ENCODE measurements at places on chromosomes 3 and 15.

GRCh38 chr15:101148881-101149664, 102.8 kb downstream of the CHSY1 start:
- DNase-seq = no peak

DNA sequence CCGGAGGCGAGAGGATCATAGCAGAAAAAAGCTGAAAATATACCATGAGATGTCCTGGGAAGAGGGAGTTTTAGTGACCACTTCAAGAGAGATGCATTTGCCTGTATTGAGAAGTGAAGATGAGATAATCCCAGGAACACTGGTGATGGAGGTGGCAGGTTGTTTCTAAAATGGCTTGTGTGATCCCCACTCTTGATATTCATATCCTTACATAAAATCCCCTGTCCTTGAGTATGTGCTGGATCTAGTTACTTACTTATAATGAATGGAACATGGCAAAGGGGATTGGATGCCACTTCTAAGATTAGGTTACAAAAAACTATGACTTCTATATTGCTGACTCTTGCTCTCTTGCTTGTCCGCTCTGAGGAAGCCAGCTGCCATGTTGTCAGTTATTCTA, 22.1 kb downstream of the HDGFL3 start:
- no peak for DNase-seq

DNA sequence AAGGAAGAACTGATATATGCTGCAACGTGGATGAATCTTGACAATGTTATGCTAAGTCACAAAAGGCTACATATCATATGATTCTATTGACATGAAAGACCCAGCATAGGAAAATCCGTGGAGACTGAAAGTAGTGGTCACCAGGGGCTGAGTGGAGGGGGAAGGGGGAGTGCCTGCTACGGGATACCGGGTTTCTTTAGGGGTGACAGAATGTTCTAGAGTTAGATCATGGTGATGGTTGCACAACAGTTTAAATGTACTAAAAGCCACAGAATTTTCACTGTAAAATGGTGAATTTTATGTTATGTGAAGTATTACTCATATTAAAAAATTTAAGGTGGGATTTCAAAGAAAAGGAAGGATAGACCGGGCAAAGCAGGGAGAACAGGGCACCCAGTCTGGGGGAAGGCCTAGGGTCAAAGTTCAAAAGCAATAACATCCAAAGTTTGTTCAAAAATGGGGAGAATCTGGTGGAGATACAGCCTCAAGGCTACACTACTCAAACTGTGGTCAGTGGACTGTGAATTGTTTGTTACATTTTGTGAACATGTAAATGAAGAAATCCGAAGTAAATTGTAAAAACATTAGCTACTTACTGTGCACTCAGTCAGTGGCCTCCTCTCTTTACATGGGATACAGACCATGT, 74.2 kb upstream of the FNDC3B start:
- no peak for DNase-seq

DNA sequence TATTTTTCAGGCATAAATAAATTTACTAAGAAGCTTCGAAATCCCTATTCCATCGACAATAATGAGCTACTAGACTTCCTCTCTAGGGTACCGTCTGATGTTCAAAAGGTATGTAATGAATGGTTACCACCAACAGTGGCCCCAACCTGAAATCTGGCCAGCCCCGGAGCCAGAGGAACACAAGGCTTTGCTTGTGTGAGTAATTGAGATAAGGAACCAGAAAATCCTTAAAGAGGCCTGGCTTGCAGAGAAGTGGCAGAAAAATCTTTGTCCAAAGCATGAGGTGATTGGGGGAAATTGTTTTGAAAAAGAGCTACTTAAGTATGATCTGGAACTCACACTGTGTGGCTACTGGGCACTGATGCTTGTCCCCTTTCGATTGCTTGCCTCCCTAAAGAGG, 245.3 kb downstream of the MCTP2 start:
- DNase-seq = no peak

GRCh38 chr3:86968244-86968932, 22.6 kb downstream of the VGLL3 start:
- DNase-seq = no peak

GRCh38 chr3:153113541-153113940, 48.5 kb upstream of the RAP2B start:
- no peak for DNase-seq

DNA sequence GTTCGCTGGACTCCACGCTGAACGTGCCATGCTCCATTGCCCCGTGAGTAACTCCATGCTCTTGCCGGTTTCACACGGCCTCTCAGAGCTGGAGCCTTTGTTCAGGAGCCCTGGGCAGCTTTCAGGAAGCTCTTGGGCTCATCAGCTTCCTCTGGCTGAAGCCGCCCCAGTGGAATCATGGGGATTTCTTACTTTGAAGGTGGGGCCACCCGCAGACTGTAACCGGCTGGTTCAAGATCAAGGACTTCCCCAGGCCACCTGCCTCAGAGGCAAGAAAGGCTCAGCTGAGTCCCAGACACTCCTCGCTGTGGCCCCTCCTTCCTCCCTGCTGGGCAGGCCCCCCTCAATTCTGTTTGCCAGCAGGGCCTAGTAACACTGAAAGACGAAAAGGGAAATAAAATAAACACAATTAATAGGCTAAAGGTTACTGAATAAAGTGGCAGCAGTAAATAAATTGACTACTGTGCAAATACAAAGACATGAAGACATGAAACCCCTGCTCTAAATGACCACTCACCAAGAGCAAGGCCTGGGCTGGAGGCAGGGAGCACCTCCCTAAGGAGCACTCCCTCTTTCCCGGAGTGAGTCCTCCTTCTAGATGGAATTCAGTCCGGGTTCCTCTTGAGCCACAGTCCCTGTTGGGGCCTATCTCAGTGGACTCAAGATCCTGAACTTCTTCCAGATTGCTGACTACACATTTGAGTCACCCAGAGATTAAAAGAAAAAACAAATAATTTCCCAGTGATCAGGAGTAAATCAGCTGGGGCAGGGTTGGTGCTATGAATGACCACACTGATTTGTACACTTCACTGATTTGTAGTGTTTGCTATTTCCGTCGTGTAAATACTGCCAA, 51.0 kb downstream of the ZDHHC19 start:
- DNase-seq = no peak

- DNase-seq = no peak
Observed at GRCh38 chr15:68335251-68335650, 57.7 kb downstream of the FEM1B start.

- DNase-seq = no peak
Observed at GRCh38 chr3:135503760-135504686, 461.5 kb upstream of the PPP2R3A start.

- no peak for DNase-seq
Observed at GRCh38 chr3:49634736-49635135, 39.4 kb upstream of the APEH start.

DNA sequence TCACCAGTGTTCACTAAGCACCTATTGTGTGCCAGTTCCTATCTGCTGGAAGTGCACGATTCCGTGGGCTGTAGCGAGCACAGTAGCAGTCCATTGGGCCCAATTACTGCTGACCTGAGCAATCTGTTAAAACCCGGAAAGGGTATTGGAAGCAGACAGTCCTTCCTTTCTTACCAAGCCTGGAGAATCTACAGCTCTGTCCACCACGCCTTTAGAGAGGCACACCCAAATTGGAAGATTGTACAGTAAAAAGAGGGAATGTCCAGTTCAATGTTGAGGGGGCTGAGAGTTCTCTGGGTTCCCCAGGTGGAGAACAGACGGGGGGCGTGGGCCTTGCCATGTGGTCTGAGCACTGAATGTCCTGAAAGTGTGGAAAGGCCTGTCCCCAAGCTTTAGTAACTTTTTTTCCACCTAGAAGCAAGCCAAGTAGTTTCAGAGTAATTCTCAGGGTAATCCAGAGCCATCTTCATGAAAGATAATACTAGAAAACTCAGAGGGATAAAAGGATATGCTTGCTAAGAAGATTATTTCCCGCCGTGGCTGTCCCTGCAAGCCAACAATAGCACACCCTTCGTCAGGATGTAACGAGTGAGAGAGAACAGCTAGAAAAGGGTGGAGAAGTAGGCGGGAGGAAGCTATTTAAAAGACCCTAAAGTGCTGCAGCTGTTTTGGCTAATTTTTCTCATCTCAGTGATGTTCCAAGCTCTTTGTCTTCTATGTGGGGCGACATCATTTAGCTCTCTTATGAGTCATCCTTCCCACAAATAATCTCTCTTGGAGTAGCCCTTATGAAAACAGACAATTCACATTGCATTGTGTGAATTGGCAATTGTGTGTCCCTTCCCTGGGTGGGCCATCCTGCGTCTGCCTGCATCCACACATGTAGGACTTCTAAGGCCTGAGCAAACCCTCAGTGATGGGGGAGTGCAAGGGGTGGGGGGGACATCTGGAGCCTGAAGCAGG, 181.0 kb downstream of the ATG7 start:
- no peak for DNase-seq

DNA sequence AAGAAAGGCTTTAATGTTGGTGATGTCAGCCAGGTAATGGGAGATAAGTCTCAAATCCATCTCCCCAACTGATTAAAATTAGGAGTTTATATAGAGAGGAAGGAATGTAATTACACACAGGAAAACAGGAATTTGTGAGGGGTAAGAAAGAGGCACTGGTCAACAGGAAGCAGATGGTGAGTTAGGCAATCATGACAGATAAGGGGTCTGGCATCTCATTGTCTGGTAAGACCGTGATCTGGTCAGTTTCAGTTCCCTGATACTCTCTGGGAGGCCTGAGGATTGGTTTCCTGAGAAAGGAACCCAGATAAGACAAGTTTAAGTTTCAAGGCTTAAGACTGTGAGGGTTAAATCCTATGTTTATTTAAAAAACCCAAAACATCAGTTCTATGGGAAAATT, 414.7 kb upstream of the ARRDC4 start:
- DNase-seq = no peak

DNA sequence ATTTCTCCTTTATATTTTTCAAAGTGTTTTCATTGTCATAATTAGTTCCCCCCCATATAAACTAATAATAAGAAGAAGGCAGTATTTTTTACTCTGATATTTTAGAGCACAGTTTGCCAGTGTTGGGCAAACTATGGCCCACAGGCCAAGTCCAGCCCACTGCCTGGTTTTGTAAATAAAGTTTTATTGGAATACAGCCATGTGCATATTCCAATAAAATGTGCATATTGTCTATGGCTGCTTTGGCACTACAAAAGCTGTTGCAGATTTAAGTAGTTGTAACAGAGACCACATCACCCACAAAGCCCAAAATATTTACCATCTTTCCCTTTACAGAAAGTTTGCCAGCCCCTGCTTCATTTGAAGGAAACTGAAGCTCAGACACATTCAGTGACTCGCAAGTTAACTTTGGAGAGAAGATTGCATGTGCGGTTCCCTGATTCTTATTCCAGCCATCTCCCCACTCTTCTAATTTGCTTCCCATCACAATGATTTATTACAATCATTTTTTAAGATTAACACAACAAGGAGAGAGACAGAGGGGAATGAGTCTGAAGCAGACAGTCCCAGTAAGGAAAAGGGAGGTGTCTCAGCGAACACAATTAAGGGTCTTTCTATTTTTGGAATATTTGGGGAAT, 48.9 kb downstream of the RFTN1 start:
- no peak for DNase-seq

- no peak for DNase-seq
Observed at GRCh38 chr15:36278219-36278618, 301.2 kb upstream of the CDIN1 start.

DNA sequence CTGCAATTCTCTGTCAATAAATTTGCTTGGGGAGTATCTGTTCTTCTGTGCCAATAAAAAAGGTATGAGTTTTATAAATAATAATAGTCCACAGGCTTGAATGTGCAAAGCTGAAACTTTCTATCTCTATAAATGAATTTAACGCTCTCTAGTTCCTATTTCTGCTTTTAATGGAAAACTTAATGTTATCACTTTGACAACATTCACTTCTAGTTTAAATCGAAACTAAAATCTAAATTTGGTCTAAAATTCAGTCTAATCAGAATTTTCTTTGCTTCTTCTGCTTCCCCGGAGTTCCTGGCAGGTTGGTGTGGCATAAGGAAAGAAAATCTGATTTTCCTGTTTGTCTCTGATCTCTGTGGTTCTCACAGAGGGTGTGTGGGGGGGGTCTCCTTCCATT, 450.1 kb upstream of the TBL1XR1 start:
- DNase-seq = no peak

DNA sequence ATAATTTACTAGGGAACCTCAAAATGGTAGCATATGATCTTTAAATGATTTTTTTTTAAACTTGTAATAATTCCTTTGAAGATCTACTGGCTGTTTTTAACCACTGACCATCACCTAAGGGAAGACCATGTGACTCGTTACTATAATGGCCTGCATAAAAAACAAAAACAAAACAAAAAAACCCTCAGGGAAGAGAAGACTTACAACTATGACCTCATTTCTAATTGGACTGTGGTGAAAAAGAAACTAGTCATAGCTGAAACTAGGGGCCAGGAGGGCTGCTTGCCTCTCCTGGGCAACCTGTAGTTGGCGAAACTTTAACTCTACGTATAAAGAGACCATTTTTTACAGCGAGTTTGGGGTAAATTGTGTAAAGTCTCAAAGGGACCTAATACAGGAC, 23.0 kb downstream of the PAQR9 start:
- DNase-seq = no peak

GRCh38 chr3:139519998-139520737, 19.4 kb downstream of the RBP1 start:
- no peak for DNase-seq

- DNase-seq = no peak
Observed at GRCh38 chr3:184003187-184003967, 14.3 kb downstream of the ABCC5 start.

DNA sequence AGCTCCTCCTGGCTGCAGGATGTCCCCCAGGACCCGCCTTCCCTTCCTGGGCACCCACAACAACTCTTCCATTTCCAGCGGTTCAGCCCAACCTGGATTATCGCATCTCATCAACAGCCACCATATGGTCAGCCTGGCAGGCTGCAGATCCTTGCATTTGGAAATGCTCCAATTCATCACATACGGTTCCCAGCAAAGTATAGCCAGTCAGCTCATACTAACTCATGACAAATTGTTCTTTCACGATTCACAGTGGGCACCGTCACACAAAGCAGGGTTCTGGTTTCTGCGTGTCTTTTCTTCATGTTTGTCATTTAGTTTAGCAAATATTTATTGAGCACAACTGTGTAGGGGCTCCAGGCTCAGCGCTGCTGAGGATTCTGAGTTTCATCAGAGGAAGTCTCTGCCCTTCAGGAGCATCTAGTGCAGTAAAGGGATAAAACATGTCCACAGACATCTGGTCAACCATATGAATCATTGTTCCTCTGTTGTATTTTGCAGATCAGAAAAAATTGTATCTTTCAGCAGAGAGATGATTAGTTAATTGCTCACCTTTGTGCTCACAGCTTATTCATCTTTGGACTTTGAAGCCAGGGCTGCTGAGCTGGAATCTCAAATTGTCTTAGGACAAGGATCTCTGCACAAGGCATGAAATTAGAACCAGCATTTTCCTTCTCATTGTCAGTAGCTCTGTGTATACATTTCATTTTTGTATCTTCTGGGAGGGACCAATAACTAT, 125.1 kb downstream of the GABRG3 start:
- DNase-seq = no peak

GRCh38 chr3:19920401-19921080, 13.5 kb downstream of the EFHB start:
- no peak for DNase-seq

- DNase-seq = no peak
Observed at GRCh38 chr3:196634224-196634623, 5.3 kb upstream of the NRROS start.

- DNase-seq = no peak
Observed at GRCh38 chr3:129346695-129347457, 68.2 kb downstream of the HMCES start.

Measured in stimulated activated CD8-positive, alpha-beta memory T cell treated with anti-CD3 and anti-CD28 coated beads, Interleukin-4, amount 100 ng/mL, for 1 hour (primary cell).